ENCODE measurements at places on chromosomes 6 and 20. TPM values are rescaled to one million over a fixed set of nuclear protein-coding genes. Genes with fewer than 3 reads are reported as not detected.
A peak's percentile ranks its signal among the peaks of the same experiment; 100 is the strongest.

The RPS21 gene
- 2,785 TPM for total RNA-seq

The RAB44 gene
- 0.06 TPM for total RNA-seq

The TGM3 gene
- total RNA-seq, result 0.17 TPM

The TREM2 gene
- not detected for total RNA-seq

The C2 gene
- total RNA-seq, result 2.9 TPM

The SCUBE3 gene
- 2.4 TPM for total RNA-seq

The DEFB128 gene
- total RNA-seq, result not detected

The HCRTR2 gene
- total RNA-seq, result not detected

The PEDS1 gene
- total RNA-seq, result 16.2 TPM

The STMND1 gene
- total RNA-seq, result 0.08 TPM

The METTL24 gene
- total RNA-seq, result 5.6 TPM

The PCK1 gene
- total RNA-seq, result 0.36 TPM

GRCh38 chr6:52983159-52983848 is 11.8 kb downstream of the GSTA4 start:
- no peak for ATAC-seq

- ATAC-seq, result no peak
Measured at GRCh38 chr6:158500016-158500735, 59.7 kb upstream of the TMEM181 start.

DNA sequence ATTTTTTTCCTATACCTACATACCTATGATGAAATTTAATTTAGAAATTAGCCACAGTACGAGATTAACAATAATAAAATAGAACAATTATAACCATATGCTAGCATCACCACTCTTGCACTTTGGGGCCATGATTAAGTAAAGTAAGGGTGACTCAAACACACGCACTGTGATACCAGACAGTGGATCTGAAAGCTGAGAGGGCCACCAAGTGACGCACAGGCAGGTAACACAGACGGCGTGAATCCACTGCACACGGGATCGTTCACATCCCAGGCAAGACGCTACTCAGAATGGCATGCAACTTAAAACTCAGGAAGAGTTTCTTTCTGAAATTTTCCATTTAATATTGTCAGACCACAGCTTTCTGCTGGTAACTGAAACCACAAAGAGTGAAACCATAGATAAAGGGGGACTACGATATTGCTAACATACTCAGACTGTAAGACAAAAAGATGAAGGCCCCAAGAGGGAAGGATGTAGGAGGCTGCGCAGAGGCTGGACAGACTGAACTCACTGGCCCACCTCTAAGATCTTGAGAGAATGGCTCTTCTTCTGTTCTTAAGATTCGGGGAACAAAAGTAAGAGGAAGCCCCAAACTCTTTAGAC is 17.9 kb downstream of the RRBP1 start:
- ATAC-seq, result no peak

GRCh38 chr6:105320765-105321164 is 82.1 kb downstream of the PREP start:
- ATAC-seq, result peak; percentile 48

GRCh38 chr20:59949911-59950310 is 8.3 kb upstream of the CDH26 start:
- ATAC-seq, result no peak

- no peak for ATAC-seq
Measured at GRCh38 chr20:63738687-63739129, 868 bp upstream of the SLC2A4RG start.

DNA sequence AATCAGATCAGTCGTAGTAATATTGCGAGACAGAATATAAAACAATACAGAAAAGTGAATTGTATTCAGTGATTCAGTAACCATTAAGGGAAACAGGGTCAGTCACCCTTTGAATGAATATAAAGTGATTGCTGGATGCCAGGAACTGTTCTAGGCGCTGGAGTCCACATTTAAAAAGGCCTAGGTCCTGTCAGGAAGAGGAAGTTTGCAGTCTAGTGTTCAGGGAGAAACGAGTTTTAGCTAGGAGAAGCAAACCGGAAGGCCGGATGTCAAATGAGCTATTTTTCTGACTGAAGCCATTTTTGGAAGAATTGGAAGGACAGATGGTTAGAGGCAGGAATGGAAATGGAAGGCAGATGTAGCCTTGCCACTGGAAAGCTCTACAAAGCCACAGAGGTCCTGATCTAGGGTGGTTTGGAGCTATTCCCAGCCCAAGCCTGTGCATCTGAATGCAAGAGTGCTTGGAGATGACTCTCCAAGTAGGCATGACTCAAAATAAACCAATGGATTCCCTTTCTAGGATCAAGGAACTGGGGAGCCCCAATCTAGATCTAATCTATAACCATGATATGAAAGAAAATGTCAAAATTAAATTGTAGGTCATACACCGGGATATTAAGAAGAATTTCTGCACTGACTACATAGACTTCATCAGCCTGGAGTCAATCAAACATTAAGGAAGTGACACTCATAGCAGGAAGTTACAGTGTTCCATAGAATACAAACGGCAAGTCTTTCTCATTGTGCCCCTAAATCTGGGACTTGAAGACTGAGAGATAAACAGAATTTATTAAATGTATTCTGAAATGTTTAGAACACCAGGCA is 36.8 kb upstream of the CDKAL1 start:
- ATAC-seq, result peak; percentile 46

DNA sequence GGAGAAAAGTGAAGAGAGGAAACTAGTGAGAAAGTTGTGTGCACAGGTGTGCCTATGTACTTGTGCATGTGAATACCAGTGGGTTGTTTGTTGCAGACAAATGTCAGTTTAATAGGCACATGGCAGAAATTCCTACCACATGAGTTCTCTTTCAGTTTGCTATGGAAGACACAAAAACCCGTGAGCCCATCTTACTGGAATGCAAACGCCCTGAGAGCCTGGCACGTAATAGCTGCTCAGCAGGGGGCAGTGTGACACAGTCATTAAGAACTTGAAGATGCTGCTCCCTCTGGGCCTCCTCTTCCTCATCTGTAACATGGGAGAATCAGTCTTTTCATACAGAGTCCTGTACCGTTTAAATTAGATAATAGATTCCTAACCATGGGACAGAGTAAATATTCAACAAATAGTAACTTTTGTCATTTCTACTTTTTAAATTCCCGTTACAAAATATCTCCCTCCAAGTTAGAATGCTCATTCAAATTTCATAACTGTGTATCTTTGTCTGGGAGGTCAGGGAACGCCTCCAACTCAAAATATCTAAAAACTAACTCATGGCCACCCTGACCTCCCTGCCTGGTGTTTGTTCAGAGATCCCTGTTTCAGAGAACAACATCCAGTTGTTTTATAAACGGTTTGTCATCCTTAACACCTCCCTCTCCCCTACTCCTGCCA is 802.9 kb downstream of the MAFB start:
- no peak for ATAC-seq

DNA sequence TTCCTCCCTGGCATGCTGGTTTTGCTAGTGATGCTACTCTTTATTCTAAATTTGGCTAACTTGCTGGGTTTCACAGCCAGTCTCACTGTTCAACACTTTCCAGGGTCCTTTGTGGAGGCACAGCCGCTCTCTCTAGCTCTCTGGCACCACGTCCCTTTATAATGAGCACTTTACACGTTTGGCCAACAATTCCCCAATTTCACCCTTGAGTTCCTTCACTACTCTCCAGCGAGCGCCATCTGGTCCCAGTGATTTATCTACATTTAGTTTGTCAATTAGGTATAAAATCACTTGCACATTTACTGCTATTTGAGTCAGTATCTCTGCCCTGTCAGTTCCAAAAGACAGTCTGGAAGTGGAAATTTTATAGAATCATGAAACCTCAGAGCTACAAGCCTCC is 241.9 kb upstream of the MOCS1 start:
- no peak for ATAC-seq

DNA sequence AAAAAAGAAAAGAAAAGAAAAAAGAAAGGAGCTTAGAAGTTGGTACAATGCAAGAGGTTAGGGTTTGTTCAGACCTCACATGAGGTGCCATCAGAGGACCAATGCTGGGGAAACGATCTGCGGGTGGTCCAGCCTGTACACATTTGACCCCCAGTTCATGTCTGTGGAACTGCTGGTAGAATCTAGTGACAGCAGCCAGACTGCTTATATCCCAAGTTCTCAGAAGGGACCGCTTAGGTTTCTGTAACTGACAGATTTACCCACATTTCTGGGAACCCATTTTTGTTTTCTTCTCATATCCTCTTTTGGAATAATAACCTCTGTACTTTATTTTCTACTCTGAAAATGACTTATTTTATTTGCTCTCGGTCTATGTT is 4.7 kb downstream of the PPP1R18 start:
- no peak for ATAC-seq

- peak; percentile 51 for ATAC-seq
Measured at GRCh38 chr20:58852543-58853271, at the start of gene GNAS. GNAS (plus strand) TSS chr20:58852716.

GRCh38 chr20:50085481-50086365 is 27.2 kb downstream of the UBE2V1 start:
- ATAC-seq, result peak; percentile 87

GRCh38 chr6:85923013-85923430 is 280.3 kb upstream of the SYNCRIP start:
- ATAC-seq, result peak; percentile 89

DNA sequence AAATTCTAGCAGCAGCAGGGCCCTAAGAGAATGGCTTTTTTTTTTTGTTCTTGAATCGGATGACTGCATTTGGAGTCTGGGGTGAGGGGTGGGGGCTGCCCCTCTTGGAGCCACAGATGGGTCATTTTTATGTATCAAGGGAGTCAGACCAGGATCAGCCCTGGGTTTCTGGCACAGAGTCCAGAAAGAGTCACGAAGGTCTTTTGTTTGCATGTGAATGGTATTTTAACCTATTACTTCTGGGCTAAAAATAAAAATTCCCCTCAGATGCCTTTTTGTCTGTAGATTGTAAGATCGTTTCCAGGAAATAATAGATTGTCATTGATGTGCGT is 72.5 kb downstream of the PHACTR3 start:
- ATAC-seq, result no peak

DNA sequence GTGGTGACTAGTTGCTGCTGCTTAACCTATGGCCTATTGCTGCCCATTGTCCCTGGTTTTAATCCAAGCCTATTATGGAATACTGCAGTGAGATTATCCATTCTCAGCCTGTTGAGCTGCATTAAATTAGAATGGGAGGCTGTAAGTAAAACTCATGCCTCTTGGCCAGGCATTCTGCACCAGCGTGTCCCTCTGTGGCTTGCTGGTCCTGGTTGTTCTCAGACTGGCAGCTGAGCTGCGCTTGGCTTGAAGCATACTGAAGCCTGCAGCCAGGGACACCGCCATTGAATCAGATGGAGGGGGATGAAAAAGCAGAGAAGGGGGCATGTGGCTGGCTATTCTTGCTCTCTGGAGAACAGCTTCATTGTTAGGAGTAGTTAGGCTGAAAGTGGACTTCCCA is 15.6 kb downstream of the LRRN4 start:
- ATAC-seq, result no peak

- ATAC-seq, result peak; percentile 7
Measured at GRCh38 chr20:44650771-44651433, 597 bp downstream of the ADA start.

- no peak for ATAC-seq
Measured at GRCh38 chr6:83911278-83911677, 51.8 kb downstream of the CYB5R4 start.
